Head of caudate nucleus (tissue), 42 donors: ENCODE measurements at places on chromosomes 3 and 15.

- no peak for DNase-seq
Measured at GRCh38 chr3:47112997-47113396, 50.9 kb downstream of the SETD2 start.

DNA sequence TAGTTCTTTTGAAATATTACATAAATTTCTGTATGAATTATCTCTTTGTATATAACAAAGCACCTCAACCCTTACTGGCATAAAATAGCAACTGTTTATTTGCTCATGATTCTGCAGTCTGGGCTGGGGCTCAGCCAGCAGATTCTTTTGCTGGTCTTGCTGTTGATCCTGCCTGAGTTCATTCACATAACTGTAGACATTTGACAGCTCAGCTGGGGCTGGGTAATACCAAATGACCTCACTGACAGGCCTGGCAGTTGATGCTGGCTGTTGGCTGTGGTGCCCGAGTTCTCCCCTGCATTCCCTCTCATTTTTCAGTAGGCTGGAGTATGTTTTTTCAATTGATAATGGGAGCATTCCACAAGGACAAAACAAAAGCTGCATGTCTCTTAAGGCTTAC, 449.9 kb upstream of the GOLIM4 start:
- peak; percentile 3 for DNase-seq

GRCh38 chr15:94047566-94047965, 183.8 kb upstream of the MCTP2 start:
- DNase-seq: no peak

- DNase-seq: peak; percentile 93
Measured at GRCh38 chr15:84955089-84955848, 26.4 kb upstream of the PDE8A start.

DNA sequence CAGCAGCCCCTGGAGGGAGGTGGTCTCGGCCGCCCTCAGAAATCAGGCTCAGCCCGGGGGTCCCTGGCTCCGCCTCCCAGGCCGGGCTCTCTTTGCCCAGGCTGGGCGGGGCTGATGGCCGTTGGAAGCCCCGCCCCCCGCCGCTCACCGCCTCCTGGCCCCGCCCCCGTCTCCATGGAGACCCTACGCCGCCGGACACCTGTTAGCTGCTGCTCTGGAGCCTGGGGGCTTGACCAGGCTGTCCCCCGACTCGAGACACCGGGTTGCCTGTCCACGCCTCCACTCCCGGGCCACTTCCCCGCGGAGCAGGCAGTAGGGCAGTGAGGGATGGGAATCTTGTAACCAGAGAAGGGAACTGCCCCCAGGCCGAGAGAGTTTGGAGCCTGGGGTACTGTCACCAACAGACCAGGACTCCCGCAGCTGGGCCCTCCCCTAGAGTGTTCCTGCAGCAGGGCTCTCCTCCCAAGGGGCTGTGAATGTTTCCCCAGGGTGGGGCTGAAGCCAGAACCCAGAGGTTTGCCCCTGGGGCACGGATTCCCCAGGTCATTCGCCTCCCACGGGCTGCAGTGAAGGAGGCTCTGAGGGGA, 27.8 kb upstream of the RPL32 start:
- peak; percentile 50 for DNase-seq

- DNase-seq: no peak
Measured at GRCh38 chr15:100008258-100008657, 275.0 kb upstream of the LYSMD4 start.

DNA sequence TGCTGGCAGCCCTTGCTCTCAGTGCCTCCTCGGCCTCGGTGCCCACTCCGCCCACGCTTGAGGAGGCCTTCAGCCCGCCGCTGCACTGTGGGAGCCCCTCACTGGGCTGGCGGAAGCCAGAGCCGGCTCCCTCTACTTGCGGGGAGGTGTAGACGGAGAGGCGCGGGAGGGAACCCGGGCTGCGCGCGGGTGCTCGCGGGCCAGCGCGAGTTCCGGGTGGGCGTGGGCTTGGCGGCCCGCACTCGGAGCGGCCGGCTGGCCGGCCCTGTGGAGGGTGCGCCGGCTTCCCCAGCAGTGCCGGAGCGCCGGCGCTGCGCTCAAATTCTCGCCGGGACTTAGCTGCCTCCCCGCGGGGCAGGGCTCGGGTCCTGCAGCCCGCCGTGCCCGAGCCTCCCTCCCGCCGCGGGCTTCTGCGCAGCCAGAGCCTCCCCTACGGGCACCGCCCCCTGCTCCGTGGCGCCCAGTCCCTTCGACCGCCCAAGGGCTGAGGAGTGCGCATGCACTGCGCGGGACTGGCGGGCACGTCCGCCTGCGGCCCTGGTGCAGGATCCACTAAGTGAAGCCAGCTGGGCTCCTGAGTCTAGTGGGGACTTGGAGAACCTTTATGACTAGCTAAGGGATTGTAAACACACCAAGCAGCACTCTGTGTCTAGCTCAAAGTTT, 231.5 kb downstream of the EFHB start:
- DNase-seq: no peak

GRCh38 chr3:150936693-150937092, 31.5 kb upstream of the MINDY4B start:
- no peak for DNase-seq

DNA sequence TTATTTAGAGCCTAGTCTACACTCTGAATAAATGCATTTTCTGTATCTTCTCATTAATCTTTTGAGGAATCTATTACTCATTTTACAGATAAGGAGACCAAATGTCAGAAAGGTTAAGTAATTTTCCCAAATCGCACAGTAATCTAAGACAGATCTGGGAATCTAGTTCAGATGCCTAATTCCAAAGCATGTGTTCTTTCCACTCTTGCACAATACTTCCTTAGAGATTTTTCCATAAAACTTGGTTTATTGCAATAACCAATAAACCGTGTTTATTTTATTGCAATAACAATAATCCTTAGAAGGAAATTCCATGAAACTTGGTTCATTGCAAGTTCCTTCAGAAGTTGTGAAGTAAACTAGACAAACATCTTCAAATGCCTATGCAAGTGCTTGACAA, 17.4 kb upstream of the COL8A1 start:
- DNase-seq: no peak

DNA sequence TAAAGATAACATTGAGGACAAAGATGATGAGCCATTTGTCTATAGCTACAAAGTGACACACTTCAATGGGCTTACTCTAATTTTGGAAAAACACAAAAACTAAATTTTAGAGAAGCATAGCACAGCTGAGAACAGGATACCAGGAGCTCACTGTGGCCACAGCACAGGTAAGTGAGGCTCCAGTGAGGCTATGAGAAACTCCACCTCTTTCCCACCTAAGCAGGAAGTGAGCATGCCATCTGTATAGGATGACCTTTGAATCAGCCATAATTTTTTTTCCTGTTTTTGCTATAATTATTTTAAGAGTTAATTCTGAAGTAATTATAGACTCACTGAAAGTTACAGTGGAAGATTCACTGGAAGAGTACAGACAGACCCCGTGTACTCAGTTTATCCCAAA, 82.1 kb upstream of the DCLK3 start:
- DNase-seq: no peak
